ENCODE measurements at places on chromosomes 6 and 20. TPM values are rescaled to one million over a fixed set of nuclear protein-coding genes. Genes with fewer than 3 reads are reported as not detected.

Gene NKX2-4
- 0.19 TPM for total RNA-seq

Gene SOX12
- total RNA-seq, result 63.0 TPM

Gene DEFB124
- total RNA-seq, result not detected

Gene NKX2-2
- not detected for total RNA-seq

Gene PKIG
- total RNA-seq, result 25.4 TPM

Gene SSTR4
- not detected for total RNA-seq

Gene FAM217B
- total RNA-seq, result 24.7 TPM

DNA sequence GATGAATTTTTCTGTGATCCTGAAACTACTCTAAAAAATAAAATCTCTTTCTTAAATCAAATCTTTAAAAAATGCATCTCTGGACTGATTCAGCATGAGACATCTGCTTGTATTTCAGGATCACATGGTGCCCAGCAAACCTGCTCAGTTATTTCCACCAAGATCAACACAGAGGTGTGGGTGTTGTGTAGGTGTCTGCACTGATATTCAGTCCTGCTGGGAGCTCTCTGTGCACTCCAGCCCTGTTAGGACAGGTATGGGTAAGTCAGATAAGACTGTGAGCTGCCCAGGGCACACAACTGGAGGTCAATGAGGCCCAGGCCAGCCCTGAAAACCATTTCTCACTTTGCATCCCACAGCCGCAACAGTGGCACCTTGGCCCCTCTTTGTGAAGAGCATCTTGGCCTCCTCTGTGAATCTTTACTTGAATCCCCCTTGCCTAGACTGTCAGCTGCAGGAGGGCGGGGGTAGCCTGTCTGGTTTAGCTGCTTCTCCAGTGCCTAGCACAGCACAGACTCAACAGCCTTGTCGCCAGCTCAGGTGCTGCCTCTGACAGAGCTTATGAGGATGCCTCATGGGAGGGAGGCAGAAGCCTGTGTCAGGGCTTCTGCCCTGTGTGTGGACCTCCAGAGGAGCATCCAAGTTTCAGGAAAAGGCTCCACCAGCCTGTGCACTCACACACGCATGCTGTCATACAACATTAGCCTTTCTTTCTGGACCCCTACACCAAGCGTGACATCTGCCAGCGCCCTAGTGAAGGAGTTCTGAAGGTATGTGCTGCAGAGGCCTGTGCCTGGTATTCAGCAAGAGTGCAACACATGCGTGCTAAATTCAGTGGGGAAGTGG lies 187.6 kb upstream of the CST7 start:
- no peak for DNase-seq

GRCh38 chr6:5278565-5279120 lies 17.3 kb downstream of the FARS2 start:
- DNase-seq, result no peak

DNA sequence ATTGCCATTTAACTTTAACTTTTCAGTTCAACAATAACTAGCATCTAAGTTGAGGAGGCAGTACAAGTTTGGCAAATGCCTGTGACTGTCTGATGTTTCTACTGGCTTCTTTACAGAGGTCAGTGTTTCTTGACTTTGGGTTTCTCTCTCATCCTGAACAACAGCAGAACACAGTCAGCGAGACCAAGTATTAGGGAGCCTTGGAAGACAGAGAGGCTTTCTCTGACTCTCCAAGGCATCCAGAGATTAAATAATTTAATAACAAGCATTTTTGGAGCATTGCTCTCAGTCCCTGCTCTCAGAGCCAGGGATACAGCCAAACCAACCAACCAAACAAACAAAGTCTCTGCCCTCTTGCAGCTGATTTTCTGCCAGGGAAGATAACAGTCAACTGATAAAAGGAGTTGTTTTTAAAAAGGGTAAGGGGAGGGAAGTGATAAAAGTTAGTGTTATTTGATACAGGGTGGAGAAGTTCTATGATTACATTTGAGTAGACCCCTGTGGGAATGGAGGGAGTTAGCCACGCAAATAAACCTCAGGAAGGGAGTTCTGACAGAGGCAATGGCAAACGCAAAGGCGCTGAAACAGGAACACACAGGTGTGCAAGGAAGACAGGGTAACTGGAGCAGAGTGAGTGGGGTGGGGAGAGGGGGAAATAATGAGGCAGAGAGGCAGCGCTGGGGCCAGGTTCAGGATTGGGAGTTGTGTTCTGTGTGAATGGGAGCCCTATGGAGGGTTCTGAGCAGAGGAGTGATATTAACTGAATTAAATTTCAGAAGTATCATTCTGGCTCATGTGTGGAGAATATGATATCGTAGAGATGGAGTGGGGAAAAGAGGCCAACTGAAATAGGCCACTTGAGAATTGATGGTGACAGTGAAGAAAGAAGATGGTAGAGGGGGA lies 55.2 kb downstream of the SEL1L2 start:
- DNase-seq, result no peak

GRCh38 chr6:147279427-147279826 lies 75.2 kb downstream of the STXBP5 start:
- no peak for DNase-seq

GRCh38 chr20:61373055-61373399 lies 121.0 kb downstream of the CDH4 start:
- no peak for DNase-seq

GRCh38 chr6:168660400-168660945 lies 219.5 kb downstream of the SMOC2 start:
- DNase-seq, result peak; percentile 24

- no peak for DNase-seq
Measured at GRCh38 chr20:54148947-54149764, 24.6 kb downstream of the CYP24A1 start.
